ENCODE measurements at places on chromosomes 6 and 20.

DNA sequence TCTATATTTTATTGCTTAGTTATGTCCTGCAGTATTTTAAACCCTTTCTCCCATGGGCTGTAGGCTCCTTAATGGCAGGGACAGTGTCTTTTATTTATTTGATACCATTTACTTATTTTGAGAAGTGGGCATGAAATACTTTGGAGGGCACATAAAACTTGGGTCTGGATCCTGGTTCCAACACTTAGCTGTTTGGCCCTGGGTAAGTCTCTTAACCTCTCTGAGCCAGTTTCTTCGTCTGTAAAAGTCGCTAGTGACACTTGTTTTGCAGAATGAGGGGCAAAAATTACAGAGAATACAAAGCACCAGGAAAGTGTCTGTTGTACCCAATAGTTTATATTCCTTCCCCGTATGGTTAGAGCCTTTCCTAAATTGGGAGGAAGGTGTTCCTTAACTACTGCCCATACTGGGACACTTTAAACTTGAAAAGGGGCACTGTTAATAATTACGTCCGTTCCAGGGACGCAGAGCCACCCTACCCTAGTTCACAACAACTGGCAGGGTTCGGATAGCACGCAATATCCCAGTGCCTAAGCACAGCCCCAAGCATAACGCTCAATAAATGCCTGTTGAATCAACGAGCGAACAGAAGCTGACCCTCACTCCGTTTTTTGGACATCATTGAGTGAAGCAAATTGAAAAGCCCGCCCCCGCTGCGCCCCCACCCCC lies 6.0 kb upstream of the ARMC12 start:
- no peak for DNase-seq

DNA sequence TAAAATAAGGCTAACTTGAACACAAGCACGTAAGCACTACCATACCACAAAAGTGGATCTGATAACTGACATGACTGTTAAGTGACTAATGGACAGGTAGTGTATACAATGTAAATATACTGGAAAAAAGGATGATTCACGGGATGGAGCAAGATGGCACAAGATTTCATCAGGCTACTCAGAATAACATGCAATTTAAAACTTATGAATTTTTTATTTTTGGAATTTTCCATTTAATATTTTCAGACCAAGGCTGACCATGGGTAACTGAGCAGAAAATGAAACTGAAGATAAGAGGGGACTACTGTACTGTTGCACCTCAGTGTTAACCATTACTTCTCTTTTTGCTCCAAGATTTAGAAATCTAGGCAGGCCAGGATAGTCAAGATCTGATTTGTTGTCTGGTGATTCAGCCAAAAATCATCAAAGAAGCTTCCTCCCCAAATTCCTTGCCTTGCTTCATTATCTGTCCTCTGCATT lies 45.4 kb downstream of the TPBG start:
- DNase-seq = peak; percentile 64

DNA sequence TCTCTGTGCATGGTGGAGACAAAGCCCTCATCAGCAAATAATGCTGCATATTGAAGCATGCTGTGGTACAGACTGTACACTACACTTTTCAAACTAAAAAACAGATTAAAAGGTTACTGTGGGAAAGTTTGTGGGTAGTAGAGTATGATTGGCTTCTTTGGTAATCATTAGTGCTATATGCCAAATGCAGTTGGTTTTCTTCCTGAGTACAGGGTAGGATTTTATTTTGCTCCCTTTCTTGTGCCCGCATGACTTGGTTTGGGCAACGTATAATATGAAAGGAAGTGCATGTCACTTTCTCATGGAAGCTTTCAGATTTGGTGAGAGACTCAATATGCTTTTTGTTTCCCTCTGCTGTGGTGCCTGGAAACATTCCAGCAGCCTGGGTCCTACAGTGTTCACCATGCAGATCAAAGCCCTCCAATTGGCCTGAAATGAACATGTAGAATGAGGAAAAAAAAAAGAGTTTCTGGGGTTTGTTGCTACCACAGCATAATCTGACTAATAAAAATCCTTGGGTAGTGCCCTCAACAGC lies 270.7 kb upstream of the ADGRB3 start:
- no peak for DNase-seq

DNA sequence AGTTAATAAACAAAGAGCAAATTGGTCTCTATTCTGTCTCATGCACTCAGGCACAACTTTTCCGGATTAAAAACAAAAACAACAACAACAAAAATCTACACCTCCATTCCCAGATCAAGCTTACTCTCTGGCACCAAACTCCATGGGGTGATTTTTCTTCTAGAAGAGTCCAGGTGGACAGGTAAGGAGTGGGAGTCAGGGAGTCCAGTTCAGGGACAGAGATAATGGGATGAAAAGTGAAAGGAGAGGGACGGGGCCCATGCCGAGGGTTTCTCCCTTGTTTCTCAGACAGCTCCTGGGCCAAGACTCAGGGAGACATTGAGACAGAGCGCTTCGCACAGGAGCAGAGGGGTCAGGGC lies 437 bp upstream of the HLA-A start:
- DNase-seq = no peak

DNA sequence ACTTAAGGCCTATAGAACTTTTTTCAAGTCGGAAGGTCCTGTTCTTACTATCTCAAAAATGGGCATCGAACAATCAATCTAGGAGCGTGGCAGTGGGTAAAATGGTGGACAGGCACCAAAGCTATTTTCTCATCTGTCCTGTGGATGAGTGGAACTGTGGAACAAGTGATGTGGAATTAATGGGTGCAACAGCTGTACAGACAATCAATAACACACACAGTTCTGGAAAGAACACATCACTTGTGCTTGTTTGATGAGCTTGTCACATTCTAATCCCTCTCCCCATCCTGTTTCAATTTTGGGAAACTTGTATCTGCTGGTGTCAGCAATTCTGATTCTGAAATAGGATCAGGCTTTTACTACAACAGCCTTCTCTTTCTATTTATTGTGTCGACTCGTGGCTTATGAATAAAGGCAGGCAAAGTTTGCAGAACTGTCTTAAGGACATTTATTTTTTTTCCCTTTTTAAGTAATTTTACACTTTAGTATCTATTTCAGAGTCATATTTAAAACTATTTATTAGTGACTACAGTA lies 11.5 kb downstream of the RBM24 start:
- DNase-seq = no peak

DNA sequence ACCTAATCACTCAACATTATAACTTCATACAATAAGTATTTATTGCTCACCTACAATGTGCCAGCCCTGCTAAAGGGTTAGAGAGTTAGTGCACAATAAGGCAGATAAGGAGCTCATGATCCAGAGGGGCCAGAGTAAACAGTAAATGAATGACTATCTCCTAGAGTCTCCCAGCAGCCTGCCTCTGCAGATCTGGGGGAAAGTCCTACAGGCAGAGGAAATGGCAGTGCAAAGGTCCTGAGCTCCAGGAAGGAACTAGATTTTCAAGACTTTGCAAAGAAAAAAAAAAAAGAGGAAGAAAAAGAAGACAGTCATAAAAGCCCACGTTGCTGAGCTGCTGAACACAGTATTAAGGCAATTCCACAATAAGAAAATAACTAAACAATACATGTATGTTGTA lies 160.1 kb downstream of the SIM1 start:
- DNase-seq = peak; percentile 44

DNA sequence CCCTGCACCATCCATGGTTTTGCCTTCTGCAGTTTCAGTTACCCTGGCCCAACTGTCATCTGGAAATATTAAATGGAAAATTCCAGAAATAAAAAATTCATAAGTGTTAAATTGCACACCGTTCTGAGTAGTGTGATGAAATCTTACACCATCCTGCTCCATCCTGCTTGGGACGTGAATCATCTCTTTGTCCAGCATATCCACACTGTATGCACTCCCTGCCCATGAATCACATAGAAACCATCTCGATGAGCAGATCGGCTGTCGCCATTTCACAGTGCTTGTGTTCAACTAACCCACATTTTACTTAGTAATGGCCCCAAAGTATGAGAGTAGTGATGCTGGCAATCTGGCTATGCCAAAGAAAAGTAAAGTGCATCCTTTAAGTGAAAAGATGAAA lies 105.9 kb upstream of the ID4 start:
- no peak for DNase-seq

DNA sequence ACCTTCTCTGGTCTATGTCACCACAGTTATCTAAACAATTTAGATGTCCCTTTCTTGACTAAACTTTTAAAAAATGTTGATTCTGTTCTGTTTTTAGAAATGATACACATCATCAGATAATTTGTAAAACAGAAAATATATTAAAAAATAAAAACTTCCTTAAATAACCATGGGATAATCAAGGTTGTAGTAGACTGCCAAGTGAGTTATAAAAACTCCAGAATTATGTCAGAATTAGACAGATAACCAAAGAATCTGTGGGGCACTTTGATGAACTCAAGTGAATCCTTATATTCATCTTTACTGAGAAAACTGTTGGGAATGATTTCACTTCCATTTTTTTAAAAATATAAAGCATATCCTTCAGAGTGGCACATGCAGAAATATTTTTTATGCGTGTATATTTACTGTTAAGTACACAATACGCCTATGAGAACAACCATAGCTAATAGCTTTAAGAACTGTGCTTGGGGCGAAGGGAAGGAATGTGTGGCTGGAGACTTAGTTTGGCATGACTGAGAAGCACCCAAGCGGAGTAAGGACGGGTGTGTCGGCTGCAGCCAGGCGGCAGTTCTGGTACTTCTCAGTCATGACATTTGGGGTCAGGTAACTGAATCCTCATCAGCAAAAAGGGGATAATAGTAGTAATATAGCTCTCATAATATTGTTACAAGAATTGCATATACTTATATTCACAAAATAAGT lies 604.7 kb upstream of the CITED2 start:
- no peak for DNase-seq

DNA sequence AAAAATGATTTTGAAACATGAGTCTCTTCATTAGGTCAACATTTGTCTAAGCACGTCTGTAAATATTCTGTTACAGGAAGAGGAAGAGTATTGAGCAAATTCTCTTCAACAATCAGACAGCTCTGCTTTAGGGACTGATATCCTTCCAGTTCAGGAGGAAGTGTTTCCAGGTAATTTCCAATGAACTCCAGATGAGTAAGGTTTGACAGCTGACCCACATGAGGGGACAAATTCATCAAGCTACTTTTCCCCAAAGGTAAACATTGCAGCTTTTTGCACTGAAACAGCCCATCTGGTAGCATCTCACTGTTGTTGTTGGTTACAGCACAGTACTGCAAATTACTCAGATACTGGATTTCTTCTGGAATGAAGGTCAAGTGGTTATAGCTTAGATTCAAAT lies 18.1 kb downstream of the ENPP1 start:
- DNase-seq = no peak

- no peak for DNase-seq
Observed at GRCh38 chr6:127514179-127514772, 4.9 kb downstream of the MTCL3 start.

DNA sequence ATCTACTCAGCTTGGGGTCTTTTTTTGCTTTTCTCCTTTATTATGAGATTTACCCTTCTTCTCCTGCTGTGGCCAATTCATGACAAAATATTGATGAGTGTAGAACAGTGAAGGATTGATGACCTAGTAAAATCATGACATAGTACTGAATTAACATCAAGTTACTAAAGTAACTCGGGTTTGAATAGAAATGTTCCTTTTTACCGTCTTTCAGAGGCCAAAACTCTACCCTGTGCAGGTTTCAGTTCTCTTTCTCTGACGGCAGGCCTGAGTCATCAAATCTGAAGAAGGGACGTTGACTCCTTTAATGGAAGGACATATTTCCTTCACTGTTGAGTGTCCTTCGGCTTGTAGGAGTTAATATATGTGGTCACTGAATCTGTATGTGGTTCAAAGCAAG lies 80.7 kb downstream of the RREB1 start:
- no peak for DNase-seq

- DNase-seq = peak; percentile 69
Observed at GRCh38 chr20:44552950-44553908, 29.1 kb upstream of the PKIG start.

DNA sequence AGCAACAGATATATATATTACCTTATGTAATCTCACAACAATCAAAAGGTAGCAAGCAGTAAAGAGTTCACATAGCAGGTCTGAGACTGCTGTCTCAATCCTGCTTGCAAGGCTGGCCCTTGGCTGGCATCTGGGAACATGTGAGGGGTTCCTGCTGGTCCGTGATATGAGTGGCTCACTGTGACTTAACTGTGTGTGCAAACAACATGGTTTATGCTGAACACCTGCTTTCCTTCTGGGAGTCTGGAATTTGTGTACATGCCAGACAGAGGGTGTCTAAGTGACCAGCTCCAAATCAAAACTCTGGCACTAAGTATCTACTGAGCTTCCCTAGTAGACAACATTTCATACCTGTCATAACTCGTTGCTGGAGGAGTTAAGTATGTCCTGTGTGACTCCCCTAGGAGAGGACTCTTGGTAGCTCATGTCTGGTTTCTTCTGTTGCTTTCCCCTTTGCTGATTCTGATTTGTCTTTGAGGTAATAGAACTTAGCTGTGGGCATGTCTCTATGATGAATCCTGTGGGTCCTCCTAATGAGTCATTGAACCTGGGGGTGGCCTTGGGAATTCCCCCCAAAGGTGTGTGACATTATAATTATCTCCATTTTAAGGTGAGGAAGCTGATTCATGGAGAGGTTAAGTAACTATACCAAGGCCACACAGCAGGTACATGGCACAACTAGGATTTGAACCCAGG lies 131.6 kb upstream of the NEDD9 start:
- no peak for DNase-seq

GRCh38 chr20:60867589-60867988 lies 384.5 kb upstream of the CDH4 start:
- no peak for DNase-seq

GRCh38 chr20:3663031-3663701 lies at the start of gene GFRA4:
GFRA4 (minus strand) TSS chr20:3663399; CDS start chr20:3663399, 0 bp downstream.
- no peak for DNase-seq

GRCh38 chr6:39829331-39829730 lies 37.2 kb downstream of the DAAM2 start:
- no peak for DNase-seq

DNA sequence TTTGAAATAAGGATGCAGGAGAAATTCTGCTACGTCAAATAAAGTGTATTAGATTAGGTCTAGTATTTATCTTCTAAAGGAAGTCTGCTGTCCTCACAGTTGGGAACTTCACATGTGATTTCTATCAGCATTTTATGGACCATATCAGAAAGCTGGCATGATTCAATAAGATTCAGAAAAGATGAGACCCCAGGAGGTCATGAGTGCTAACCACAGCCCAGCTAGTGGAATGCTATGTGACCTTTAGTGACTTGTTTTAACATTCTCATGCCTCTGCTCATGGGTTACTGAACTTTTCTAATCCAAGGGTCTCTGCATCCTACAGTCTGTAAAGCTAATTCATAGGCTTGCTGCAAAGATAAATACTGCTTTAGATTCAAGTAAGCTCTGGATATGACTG lies 150.1 kb downstream of the GMPR start:
- DNase-seq = no peak

All from OCI-M1 (cell line).